ENCODE measurements at places on chromosomes 1 and 21.

- no peak for DNase-seq
Observed at GRCh38 chr1:6093071-6093470, 47.4 kb downstream of the KCNAB2 start.

GRCh38 chr1:214441119-214441518 is 110.3 kb downstream of the PTPN14 start:
- no peak for DNase-seq

DNA sequence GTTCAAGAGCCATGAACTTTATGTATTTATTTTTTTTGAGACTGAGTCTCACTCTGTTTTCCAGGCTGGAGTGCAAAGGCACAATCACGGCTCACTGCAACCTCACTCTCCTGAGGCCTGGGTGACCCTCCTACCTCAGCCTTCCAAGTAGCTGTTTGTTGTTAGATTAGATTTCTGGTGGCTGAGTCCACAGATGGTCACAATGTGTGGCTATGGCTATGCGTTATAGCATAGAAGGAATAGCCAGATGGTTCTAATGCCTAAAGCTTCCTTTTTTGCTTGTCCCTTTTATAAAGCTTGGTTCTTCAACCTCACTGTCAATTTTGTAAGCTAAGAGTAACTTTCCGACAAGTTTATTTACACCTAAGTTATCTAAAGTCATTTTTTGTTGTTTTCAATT is 62.3 kb upstream of the FMN2 start:
- no peak for DNase-seq

DNA sequence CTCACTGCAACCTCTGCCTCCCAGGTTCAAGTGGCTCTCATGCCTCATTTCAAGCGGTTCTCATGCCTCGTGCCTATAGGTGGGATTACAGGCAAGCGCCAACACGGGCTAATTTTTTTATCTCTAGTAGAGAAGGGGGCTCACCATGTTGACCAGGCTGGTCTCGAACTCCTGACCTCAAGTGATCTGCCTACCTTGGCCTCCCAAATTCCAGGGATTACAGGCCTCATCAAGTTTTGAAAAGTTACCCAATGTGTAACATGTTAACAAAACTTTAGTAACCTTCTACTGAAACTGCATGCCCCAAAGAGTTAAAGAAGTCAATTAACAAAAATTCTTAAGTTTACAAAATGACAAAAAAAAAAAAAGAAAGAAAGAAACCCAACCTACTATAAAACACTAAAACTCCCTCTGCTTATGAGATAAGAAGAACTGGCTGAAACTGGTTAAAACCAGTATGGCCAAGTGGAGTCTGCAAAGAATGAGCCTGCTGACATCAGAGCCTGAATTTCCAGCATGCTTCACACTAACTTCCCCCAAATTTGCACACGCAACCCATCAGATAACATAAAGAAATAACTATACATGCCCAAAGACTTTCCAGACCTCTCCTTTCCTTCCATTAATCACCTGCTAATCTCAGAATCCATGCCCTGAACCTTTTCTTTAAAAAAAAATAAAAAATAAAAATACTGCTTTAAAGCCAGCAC is 25.5 kb upstream of the PSMG1 start:
- no peak for DNase-seq

- DNase-seq, result no peak
Observed at GRCh38 chr1:214447557-214447871, 103.9 kb downstream of the PTPN14 start.

DNA sequence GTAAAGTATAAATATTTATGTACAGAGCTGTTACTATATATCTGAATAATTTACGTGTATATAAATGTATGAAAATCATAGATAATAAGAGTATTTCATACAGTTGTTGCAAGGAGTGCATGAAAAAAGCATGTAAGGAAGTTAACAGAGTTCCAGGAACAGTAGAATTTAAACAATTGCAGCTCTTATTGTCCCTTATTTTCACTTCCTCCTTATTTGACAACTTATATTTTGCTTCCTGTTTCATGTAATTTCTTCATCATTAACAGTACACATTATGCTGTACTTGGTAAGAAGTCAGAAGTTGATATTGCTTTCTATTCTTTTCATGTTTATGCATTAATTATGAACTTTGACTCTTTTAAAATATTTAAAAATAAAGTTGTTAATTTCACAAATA is 681.5 kb downstream of the LRRIQ3 start:
- DNase-seq, result no peak

DNA sequence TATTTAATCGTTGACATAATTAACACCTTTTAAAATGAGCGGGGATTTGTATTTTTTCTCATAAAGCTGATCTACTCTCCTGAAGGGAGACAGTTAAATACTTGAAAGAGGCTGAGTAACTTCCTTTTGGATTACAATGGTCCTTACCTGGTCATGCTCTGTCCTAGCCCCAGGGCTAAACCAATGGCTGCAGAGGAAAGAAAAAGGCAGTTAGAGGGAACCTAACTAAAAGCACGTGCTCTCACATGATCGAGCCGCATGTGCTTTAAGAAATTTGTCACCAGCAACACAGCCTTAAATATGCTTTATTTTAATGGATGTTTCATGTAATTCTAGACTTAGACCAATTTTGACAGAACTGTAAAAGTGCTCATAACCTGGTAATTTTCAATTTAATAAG is 132.7 kb downstream of the GPATCH2 start:
- no peak for DNase-seq

GRCh38 chr1:151539321-151540020 is 638 bp upstream of the TUFT1 start:
- peak; percentile 7 for DNase-seq

- DNase-seq, result peak; percentile 53
Observed at GRCh38 chr21:25501996-25502665, 105.2 kb downstream of the MRPL39 start.

DNA sequence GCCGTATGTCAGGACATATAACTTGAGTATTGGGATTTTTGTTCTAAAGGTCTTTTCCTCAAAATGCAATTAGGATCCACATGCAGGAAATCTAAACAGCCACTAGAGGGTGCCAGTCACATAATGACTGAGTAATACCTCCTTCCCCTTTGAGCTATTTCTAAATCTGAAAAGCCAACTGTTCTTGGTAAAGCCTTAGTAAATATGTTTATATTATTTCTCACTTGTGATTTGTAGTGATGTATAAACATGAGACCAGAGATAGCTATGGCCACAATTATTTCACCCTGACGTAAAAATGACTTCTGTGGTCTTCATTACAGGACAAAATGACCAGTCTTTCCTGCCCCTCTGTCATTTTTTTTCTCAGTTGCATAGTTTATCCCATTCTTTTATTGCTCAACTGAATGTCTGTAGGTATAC is 41.0 kb upstream of the DR1 start:
- DNase-seq, result peak; percentile 29

GRCh38 chr1:9275567-9276034 is 17.1 kb upstream of the SPSB1 start:
- DNase-seq, result peak; percentile 67

DNA sequence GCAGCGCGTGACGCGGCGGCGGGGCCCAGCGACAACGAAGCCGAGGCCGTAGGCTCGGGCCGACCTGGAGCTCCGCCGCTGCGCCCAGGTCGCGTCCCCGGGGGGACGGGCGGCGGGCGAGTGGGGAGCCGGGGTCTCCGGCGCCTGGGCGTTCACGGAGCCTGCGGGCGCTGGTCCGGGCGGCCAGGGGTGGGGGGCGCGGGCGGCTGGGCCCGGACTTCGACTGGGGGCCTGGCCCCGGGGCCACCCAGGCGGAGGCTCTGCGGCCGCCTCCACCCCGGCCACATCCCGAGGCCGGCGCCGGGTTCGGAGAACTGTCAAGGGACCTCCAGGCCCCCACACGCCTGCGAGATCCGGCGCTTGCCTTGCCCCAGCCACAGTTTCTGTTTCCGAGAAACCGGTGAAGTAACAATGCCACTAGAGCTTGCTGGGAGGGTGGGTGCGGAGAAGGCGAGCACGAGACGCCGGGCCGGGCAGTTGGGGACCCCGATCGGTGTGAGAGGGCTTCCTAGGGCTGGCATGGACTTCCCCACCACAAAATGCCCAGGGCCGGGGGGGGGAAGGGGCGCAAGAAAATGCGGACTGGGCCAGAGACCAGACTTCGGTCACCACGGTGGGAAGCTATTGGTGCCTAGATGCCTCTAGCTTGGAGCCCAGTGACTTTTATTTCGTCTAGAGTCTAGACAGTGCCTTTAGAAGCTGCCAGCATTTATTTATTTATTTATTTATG is 501 bp downstream of the FBXO6 start:
- DNase-seq, result peak; percentile 38

DNA sequence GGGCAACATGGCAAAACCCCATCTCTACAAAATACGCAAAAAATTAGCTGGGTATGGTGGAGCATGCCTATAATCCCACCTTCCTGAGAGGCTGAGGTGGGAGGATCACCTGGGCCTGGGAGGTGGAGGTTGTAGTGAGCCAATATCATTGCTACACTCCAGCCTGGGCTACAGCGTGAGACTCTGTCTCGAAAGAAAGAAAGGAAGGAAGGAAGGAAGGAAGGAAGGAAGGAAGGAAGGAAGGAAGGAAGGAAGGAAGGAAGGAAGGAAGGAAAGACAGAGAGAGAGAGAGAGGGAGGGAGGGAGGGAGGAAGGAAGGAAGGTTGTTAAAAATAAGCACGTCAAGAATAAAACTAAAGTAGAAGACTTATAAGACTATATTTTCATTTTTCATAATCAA is 17.0 kb upstream of the ATP1A1 start:
- no peak for DNase-seq

GRCh38 chr1:50779801-50780200 is 180.3 kb downstream of the FAF1 start:
- DNase-seq, result no peak

DNA sequence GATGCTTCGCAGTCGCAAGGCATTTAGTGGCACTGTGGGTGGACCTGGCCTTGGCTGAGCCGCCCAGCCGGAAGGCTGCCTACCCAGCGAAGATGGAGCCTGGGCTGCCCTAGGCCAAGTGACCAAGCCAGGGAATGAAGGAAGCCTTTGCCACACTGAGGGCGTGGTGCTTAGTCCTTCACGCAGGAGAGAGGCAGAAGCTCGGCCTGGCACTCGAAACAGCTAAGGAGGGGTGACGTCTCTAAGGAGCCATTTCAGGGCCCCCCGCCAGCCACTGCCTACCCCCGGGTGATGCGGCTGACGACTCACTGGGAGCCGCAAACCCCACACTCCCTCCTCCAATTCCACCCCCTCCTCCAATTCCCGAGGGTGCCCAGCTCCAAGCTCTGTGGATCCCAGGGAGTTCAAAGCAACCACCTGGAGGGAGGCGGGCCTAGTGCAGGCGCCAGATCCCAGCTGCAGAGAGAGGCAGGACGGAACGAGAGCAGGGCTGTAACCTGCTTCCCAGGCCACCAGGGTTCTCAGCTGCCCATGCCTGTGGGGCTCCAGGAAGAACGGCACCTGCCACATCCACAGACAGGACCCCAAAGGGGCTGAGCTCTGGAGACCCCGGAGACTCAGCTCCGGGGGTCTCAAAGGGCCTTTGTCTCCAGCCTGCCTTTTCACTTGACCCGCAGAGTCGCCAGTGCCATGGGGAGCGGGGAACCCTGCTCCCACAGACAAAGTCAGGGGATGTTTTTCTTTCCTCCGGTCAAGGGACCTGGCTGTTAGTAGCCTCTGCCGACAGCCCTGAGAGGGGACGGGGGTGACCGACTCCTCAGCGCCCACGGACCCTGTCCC is 75.8 kb downstream of the ARHGEF16 start:
- DNase-seq, result no peak

DNA sequence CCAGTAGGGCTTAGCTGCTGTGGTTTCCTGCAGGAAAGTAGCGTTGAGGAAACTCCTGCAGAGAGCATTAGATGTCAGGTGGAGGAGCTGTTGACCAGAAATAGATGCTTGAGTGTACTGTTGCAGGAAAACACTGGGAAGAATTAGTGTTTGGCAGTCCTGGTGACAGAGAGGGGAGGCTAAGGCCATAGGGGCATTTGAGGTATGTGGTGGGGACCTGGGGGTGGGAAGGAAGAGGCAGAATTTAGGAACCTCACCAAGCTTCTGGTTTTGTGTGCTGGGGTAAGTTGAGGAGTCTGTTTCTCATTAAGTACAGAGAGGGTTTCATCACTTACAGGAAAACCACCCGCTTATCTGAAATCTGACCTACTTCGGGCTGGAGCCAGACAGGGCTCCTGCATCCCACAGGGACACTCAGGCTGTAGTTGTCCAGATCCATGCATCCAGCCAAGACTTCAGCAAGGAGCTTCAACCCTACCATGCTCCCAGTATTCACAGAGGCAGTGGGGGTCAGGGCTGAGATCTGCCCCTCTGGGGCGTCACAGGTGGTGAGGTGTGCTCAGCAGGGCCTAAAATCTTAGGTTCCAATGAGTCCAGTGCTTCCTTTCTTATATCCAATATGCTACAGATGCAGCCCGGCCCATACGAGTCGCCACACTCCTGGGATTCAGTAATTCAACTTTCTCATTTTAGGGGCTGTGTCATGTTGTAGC is 15.1 kb downstream of the SH2D2A start:
- DNase-seq, result no peak

DNA sequence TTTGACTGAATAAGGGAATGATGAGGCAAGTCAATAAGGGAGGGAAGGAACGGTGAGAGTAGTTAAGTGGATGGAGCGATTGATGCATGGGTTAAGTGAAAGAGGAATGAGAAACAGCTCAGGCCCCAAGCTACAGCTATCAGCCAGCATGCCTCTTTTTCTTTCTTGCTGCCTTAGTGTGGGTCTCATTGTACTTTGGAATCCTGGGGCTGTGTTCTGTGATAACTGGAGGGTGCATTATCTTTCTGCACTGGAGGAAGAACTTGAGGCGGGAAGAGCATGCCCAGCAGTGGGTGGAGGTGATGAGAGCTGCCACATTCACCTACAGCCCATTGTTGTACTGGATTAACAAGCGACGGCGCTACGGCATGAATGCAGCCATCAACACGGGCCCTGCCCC is 1.0 kb downstream of the TEX38 start:
- no peak for DNase-seq

- DNase-seq, result no peak
Observed at GRCh38 chr1:63645317-63645716, 52.1 kb downstream of the PGM1 start.

DNA sequence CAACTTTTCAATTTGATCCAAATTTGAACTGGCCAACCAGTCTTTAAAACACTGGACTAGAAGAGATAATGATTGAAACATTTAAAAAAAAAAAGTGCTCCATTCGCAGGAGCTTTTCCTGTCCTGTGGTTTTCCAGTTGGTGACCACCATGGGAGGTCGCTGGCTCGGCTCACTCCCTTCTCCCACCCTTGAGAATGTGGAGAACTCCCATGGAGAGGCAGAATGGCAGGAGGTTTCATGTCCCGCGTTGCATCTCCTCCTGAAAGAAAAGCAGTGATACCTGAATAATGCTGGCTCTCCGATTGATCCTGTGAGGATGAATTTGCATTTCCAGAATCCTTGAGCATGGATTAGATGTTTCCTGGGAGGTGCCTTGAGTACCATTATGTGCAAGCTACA is 16.5 kb upstream of the MPZL1 start:
- DNase-seq, result no peak

DNA sequence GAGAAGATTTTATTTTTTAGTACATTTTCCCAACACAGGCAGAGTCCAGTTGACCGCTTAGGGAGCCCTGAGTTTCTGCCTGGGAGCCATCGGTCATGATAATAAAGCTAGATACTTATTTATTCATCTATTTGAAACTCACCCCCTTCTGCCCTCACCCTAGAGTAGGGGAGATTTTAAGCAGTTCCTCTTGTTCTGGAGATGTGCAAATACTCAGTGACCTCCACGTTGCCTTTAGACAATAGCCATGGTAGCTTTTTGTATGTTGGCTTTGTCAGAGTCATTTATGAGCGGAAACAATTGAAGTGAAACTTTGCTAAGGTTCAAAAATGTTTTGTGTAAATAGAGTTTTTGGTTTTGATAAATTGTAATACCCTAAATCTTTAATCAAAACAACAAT is 45.7 kb upstream of the PLPPR4 start:
- no peak for DNase-seq

- no peak for DNase-seq
Observed at GRCh38 chr1:61353797-61354406, 271.5 kb downstream of the NFIA start.

- DNase-seq, result no peak
Observed at GRCh38 chr21:38840456-38841300, 34.9 kb downstream of the ETS2 start.

Measured in stimulated activated CD4-positive, alpha-beta T cell treated with anti-CD3 and anti-CD28 coated beads, Interleukin-2, amount 100 ng/mL, for 48 hours (primary cell).